ENCODE measurements at places on chromosomes 4 and X. TPM values are rescaled to one million over a fixed set of nuclear protein-coding genes. Genes with fewer than 3 reads are reported as not detected.

DNA sequence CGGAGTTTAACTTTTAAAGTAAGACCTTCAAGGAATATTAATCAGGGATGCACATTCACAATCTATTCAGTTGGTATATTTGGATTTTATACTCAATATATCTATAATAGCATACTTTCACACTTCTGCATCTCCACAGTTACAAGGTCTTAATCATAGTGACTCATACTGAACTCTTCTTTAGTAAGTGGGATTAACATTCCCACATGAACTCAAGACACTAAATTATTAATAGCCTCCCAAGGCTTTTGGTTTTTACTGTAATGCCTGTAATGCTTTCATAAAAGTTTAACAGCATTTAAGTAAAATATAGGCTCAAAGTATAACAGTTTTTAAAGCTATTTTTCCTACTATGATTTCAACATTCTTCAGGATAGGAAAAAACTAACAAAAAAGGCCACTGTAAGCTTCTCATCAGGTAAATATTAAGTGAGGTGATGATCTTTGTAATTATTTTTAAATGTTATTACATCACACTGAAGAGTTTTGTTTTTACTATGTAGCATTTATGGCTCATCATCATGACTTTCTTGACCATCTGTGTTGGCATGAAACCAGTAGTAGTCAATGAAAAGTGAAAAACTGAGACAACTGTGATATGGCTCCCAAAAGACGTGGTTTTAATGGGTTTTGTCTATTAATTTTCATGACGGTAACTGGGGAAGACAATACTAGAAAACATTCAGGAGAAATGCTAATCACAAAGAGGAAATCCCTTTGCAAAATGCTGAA, 91.5 kb upstream of the GALNT7 start:
- peak; percentile 63 for DNase-seq

DNA sequence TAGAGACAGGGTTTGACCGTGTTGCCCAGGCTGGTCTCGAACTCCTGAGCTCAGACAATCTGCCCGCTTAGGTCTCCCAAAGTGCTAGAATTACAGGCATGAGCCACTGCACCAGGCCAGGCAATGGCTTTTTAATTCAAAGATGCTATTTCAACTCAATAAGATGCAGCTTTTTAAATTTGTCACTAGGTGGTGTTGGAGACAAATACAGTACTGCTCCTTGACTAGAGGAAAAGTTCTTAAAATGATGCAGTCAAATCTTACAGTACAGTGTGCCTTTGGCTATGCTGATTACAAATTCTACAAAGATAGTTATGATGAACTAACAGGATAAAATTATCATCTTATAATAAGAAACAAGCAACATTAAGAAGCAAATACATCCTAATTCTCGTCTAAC, 441.1 kb downstream of the KCNIP4 start:
- peak; percentile 2 for DNase-seq

DNA sequence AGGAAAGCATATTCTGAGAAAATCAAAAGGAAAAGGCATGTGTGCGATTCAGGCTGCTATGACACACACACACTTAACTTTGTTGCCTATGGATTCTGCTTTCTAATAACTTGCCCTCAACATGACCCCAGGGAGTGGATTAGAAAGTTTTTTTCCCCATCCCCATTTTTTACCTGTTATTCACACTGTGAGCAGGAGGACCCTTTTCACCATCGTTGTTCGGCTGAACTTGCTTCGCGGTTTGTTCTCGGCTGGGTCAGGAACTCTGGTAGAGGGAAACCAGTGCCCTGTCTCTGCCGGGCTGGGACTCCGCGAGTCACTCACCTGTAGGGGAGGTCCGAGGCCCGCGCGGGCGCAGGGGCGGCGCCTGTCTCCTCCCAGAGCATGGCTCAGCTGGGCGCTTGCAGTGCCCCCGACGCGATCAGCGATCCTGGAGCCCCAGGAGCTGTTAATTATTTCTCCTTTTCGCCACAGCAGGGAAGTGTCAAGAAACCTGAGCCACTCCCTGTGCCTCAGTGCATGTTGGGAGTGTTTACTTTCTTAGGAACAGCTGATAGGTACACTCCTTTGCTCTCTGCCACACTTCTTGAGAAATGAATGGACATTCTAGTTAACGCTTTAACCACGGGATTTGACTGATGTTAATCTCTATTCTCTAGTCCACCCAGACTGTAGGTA, at the start of gene RASSF6:
Gene RASSF6 (minus strand): TSS at position 322 of the 678 bp plus-strand sequence. CDS start 8,641 bp downstream, outside the sequence.
- peak; percentile 91 for DNase-seq

GRCh38 chr4:148094149-148094548, 348.1 kb downstream of the NR3C2 start:
- DNase-seq = no peak

GRCh38 chr4:159117968-159118367, 15.1 kb downstream of the RAPGEF2 start:
- no peak for DNase-seq

GRCh38 chrX:143757887-143758286, 37.3 kb upstream of the SPANXN2 start:
- DNase-seq = no peak

The CENPVL2 gene
- not detected for total RNA-seq

GRCh38 chrX:65718538-65718937, 51.1 kb downstream of the MSN start:
- no peak for DNase-seq

- DNase-seq = peak; percentile 5
These were observed 45.6 kb downstream of the SEL1L3 start for GRCh38 chr4:25817059-25817681.

The GLRB gene
- total RNA-seq = 1.6 TPM

The MAOA gene
- total RNA-seq = 12.2 TPM

DNA sequence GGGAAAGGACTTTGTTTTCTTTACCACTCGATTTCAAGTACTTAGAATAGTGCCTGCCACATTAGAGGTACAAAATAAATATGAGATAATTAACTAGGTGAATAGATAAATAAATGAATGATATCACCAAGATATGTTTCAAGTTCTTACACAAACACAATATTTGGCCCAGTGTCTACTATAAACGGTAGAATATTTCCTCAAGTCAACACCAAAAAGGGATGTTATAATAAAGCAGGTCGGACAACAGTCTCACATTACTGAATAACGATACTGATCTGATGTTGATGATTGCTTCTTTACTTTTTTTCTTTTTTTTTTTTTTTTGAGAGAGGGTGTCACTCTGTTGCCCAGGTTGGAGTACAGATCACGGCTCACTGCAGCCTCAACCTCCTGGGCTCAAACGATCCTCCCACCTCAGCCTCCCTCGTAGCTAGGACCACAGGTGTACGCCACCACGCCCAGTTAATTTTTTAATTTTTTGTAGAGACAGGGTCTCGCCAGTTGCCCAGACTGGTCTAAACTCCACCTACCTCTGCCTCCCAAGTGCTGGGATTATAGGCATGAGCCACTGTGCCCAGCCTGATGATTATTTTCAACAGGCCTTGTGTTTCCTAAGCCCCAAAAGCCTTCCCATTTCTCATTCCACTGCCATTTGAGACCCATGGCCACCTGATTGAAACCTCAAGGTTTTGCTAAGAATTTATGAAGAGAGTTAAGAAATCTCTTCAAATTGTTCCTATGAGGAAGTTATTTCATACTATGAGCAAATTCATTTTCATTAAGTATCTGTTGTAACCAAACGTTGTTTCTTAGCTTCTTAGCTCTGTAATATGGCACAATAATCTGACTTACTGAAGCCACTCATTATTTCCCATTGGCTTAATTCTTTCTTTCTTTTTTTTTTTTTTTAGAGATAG, 2.3 kb downstream of the MANBA start:
- no peak for DNase-seq

DNA sequence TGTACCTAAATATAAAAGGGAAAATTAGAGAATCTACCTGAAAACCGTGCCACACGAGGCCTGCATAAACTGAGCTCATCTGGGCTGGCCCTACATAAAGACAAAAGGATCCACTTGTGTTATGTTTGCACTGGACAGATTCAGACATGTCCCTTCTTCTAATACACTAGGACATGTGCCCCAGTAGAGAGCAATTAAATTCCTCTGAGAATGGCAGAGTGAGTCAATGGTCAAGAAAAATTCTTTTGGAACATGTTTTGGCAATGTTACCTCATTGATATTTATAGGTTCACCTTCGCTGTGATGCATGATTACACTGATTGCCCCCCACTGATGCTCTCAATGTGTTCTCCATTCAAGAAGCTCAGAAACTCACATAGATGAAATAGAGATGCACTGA, 95.2 kb downstream of the MANBA start:
- peak; percentile 93 for DNase-seq

The HTN1 gene
- total RNA-seq = not detected

DNA sequence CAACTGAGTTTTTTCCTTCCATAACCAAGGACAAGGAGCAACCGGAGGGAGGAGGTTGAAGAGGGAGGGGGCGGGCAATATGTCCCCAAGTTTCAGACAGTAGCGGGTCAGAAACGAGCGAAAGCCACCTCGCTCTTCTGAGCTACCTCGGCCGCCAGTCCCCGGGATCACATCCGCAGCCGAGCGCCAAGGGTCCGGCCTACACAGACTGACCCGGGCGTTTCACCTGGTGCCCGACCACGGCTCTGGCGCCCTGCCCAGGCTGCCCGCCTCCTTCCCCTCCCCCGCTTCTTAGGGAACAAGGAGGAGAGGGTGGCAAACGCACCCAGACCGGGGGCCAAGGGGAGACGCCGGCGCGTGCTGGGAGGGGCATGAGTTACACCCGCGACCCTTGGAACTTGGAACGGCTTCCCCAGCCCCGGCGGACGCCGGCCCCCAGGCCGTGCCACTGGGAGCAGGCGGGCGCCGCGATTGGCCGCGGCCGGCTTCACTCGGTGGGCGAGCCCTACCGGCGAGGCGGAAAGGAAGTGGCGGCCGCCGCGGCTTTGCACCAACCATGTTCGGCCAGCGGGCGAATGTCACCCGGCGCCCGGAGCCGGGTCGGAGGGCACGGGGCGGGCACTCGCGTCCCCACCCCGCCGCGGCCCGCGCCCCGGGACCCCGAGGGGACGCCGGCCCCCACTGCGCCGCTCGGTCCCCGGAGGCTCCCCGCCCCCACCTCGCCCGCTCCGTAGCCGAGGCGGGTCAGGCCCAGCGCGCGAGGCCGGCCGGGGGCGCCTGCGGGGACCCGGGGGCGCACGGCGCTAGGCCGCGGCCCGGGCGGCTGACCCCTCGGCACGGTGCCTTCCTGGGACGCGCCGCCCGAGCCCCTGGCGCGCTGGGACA, 1.5 kb downstream of the IRF2 start:
- DNase-seq = peak; percentile 70

The LAMP2 gene
- 137 TPM for total RNA-seq

DNA sequence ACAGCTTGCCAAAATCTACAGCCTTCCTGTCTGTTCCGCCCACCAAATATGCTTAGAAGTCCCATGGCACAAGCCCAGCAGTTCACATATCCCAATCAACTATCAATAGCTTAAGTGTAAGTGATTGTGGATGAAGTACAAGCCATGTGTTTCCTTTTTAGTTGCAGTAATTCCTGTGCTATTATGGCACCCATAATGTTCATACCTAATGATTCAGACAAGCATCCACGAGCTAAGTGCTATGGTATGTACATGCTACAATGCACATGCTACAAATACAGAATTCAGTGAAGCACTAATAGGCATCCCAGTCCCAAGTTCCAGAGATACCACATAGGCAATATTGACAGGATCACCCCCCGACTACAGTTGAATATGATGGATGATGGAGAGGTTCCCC, 94.5 kb downstream of the PCDH19 start:
- DNase-seq = no peak

DNA sequence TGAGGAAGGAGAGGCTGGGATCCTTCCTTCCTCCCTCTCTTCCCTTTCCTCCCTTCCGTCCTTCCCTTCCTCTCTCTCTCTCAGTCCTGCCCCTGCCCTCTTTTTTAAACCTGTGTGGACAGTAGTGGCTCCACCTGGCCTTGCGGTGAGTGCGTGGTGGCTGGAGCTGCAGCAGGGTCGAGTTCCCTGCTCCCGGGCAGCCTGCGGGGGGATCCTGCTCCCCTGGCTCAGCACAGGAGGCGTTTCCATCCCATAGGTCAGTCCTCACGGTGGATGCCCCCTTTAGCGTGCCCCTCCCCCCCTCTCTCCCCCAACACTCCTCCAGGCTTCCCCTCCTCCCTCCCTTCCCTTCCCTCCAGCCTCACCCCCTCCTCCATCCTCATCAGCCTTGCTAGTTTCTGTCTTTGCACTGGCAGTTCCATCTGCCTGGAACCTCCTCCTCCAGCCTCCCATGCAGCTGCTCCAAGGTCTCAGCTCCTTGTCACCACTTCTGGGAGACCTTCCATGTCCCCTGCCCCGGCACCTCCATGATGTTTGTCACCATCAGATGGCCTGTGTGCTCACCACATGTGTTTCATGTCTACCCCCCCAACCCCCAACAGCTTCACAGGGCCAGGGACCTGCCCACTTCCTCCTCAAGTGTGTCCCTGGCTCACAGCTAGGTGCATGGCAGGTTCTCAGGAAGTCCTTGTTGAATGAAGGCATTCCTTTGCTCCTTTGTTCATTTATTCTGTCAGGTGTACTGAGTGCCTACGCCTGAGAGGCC, 68.4 kb downstream of the PSAPL1 start:
- DNase-seq = no peak

- DNase-seq = no peak
These were observed 23.6 kb downstream of the CA5B start for GRCh38 chrX:15761564-15762191.

DNA sequence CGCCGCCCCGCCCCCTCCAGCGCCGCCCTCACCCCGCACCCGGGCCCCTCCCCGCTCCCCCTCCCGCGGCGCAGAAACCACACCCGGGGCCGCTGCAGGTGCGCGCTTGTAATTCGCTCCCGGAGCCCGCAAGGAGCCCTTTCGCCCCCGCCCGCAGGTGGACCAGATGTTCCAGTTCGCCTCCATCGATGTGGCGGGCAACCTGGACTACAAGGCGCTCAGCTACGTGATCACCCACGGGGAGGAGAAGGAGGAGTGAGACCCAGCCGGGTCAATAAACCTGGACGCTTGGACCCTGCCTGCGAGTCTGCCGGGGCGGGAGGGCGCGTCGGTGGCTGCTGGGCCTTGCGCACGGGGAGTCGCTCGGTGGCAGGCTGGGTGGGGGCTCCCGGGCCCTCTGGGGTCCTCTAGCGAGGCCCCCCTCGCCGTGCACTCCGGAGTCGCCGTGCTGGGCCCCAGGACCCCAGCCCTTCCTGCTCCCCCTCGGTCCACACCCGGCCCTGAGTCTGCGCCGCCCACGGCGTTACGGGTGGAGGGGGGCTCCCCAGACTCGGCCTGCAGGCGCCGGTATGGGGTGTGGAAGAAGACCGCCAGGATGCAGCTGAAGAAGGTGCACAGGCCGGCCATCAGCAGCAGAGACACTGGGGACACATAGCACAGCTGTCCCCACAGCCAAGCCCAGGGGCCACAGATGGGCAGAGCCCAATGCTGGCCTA, 7.1 kb downstream of the SLC49A3 start:
- no peak for DNase-seq

- no peak for DNase-seq
These were observed 344.8 kb upstream of the MAGEB2 start for GRCh38 chrX:29870608-29871007.

The ZMAT1 gene
- 0.33 TPM for total RNA-seq

- DNase-seq = peak; percentile 91
These were observed 157.1 kb downstream of the VEGFC start for GRCh38 chr4:176635372-176636261.

GRCh38 chr4:118281611-118282442, 71.0 kb downstream of the PRSS12 start:
- DNase-seq = peak; percentile 51

The USP17L5 gene
- total RNA-seq = not detected
